ENCODE measurements at places on chromosomes 7 and 10.

DNA sequence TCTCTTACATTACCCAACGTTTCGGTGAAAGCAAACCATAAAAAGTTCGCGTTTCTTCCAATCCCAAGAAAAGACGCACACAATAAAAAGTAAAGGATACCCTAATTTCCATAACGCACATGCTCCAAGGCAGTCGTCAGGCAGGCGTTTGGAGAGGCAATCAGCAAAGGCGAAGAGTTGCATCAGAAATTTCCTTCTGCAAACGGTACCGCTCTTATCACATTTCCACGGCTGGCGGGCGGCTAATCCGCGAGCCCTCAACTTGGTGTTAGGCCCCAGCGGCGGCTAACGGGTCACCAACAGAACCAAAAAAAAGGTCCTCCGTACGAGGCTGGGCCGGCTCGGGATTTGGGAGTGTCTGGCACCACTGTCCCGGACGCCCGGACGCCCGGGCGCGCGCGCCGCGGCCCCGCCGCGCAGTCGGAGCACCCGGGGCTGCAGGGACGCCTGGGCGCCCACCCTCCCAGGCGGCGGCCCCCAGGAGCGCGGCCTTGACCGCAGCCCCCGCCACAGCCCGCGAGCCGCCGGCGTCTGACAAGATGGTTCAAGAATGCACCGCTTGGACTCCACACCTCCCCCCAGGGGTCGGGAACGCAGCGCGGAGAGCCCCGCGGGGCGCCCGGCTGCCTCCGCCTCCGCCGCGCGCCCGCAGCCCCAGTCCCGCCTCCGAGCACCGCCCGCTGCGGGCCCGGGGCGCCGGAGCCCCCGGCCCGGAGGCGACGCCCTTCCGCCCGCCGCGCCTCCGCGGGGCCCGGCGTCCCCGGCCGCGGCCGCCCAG is 9.8 kb upstream of the GRB10 start:
- no peak for DNase-seq

DNA sequence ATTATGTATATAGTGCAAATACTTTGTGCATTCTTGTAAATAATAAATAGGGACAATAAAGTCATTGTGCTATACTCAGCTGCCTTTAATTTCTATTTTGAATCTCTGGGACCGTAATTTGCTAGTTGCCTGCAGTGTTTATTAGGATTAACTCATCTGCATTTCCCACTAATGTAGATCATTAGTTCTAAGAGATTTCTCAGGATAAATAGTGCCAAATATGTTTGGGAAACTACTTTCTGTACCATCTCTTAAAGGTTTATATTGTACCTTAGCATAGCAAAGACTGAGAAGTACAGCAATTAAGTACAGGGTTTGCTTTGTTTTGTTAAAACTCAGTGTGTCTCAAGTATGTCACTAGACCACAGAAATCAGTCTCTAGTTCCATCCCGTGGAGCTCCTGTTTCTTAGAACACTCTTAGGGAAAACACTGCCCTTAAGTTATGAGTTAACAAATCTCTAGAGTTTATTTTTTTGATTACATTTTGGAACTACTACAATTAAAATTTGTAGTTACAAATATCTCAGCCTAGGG is 26.0 kb downstream of the ADD3 start:
- DNase-seq, result no peak

DNA sequence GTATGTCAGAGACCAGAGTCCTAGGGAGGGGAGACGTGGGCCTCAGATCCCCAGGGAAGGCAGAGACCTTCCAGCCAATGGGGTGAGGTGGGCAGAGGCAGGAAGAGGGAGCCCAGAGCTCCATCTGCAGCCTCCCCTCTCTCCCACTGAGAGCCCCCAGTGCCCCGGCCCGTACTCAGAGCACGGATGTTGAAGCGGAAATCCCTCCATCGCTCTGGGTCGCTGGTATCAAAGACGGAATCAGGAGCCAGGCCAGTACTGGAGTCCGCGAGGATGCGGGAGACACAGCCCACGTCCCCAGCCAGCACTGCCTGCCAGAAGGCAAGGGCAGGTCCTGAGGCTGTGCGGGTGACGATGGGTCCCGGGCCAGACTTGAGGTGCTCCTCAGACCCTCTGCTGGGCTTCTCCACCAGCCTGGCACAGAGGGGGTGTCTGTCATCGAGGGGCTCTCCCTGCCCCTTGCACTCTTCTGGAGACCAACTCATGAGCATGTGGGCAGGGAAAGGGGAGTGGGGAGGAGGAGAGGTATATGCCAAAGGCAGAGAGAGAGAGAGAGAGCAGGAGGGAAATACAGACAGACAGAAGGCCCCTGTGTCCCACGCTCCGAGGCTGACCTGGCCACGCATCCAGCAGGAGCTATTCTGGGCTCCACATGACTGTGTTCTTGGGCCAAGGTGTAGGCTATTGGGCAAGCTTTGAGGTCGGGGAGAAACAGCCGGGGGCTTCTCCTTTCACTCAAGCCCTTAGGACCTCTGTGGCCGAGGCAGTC is at the start of gene ASB10:
ASB10 (minus strand) TSS at position 611 of the 769 bp plus-strand sequence; CDS start at position 491, 120 bp downstream.
- DNase-seq, result no peak

DNA sequence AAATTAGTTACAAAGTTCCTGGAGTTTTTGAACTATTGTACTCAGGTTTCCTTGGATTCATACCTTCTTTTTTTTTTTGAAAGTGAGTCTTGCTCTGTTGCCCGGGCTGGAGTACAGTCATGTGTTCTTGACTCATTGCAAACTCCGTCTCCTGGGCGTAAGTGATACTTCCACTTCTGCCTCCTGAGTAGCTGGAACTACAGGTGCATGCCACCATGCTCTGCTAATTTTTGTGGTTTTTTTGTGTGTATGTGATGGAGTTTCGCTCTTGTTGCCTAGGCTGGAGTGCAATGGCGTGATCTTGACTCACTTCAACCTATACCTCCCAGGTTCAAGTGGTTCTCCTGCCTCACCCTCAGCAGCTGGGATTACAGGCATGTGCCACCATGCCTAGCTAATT is 22.3 kb downstream of the MCM10 start:
- no peak for DNase-seq

- no peak for DNase-seq
Measured at GRCh38 chr10:125646311-125646710, 36.7 kb downstream of the TEX36 start.

DNA sequence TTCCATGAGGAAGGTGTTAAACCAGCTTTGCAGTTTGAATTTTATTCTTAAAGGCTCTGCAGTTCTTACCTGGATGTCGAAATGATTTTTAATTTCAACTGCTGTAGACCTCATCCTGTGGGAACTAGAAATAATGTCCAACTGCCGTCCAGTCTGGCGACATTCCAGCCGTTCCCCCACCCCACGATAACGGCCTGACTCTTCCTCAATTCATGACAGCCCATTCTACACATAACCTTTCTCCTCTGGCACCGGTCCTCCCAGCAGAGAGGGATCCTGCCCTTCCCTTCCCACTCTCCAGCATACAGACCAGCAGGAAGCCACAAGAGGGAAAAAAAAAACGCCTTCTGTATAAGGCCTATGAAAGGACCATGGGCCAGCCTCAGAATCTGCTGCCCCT is 51.8 kb upstream of the PRR15 start:
- DNase-seq, result no peak

DNA sequence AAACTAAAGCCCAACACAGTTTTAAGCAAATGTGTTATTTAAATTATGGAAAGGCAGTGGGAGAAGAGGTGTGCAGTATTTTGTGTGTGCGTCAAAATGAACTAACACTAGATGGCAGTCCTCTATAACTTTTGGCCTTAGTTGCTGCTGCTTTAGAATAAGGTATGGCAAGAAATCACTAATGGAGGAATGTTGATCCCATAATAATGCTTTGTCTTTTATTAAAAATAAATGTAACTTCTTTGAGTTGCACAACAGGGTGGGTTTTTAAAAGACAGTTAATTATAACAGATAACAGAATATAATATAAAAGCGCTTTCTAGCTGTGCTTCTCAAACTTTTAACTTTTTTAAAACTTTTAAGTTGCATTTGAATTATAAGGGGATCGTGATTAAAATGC is 56.4 kb downstream of the BBS9 start:
- no peak for DNase-seq

DNA sequence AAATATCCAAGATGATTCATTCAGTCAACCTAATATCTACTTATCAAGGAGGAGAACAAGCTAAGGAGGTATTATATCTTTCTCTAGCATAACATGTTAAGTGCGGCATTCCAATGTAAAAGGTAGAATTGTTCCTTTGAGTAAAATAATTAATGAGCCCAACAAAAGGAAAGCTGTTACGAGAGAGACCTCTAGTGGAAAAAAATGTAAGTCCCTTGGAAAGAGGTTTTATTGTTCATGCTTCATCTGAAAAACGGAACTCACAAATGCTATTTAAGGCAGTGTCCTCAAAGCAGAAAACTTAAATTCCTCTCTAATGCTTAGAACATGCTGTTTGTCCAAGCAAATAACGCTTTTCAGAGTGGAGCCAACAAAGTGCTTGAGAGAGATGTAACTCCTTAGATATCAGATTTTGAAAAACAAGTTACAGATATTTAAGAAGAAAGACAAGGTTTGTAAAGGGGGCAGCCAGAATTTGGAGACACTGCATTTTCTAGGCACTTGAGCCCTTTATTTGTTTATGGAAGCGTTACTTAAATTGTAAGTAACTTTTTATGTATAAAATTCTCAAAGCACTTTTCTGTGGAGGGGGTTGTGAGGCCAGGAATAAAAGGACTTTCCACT is 119.9 kb downstream of the TFEC start:
- DNase-seq, result no peak

GRCh38 chr7:106791526-106791925 is 73.6 kb upstream of the PIK3CG start:
- no peak for DNase-seq

GRCh38 chr7:142771353-142771723 is 568 bp downstream of the PRSS2 start:
- DNase-seq, result no peak

DNA sequence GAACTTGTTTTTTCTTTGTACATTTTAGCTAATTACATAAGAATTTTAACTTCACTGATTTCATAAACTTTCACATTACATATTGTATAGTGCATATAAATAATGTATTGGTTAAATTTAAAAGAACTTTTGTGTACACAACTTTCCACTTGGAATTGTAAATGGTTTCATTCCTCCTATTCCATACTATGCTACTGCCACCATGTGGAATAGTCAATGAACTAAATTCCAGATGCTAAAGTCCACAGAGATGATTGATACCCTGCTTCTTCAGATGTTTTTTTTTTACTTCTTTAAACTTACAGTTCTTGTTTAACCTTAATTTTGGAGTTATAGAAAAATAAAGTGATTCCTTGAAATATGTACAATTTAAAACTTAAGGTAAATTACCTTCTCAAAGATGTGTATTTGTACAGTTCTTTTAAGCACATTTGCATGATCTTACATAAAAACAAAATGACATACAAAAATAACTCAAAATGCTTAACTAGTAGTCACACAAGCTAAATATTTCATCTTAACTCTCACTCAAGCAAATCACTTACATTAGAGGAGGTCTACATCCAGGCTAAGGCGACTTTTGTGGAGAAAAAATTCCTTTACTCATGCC is 247.6 kb upstream of the HGF start:
- DNase-seq, result no peak

- no peak for DNase-seq
Measured at GRCh38 chr7:66720561-66720960, 20.0 kb upstream of the RABGEF1 start.

GRCh38 chr7:105353752-105354328 is 34.9 kb downstream of the SRPK2 start:
- no peak for DNase-seq

- DNase-seq, result no peak
Measured at GRCh38 chr7:41134300-41135255, 568.3 kb downstream of the INHBA start.

GRCh38 chr7:5439572-5440496 is 16.2 kb upstream of the TNRC18 start:
- no peak for DNase-seq

GRCh38 chr7:12052211-12052610 is 158.9 kb upstream of the TMEM106B start:
- DNase-seq, result no peak

- DNase-seq, result no peak
Measured at GRCh38 chr10:69361303-69361614, 55.5 kb downstream of the TACR2 start.

DNA sequence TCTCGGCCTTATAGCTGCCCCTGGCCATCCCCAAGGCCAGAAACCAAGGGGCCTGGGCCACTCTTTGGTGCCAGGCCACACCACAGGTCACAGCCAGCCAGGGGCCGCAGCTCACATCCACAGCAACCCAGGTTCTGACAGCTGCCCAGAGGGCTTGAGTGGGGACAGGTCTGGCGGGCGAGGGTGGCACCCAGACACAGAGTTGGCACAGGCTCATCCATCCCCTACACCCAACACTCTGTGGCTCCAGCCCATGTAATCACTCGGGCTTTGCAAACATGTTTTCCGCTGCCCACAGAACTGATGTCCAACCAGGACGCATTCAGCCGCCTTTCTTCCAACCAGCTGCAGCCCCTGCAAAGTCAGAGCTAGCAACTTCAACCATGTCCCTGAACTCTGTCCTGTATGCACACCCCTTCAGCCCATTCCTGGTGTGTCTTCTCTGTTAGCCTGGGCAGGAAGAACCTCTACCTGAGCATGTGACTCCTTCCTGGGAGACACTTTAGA is 57.7 kb upstream of the PPP2R2D start:
- DNase-seq, result no peak

DNA sequence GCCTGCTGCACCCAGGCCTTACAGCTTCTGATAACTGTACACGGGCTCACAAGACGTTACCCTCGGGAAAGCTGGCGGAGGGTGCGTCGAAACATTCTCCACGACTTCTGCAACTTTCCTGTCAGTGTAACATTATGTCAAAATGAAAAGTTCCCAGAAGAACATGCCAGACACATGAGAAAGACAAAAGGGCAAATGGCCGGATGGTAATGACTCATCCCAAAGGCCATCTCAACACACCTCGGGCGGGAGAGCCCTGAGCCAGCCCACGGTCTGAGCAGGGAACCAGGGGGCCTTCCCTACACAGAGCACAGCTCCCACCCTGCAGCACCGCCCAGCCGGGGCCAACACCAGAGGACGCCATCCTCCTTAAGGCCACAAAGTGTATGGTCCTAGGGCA is 118.7 kb downstream of the MAD1L1 start:
- no peak for DNase-seq

DNA sequence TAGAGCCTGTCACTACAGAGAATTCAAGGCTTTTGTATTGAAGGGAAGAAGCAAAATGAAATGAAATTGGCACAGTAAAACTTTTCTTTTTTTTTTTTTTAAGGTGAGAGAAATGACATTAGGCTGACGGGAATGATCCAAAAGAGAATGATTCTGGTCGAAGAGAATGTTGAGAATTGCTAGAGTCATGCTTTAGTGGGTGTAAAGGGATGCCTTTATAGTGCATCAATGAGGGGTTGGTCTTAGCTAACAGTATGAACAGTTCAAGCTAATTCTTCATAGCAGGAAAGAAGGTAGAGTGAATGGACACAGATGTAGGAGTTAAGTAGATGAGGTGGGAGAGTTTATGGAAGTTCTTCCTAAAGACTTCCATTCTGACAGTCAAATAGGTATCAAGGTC is 32.3 kb upstream of the LSM8 start:
- no peak for DNase-seq

GRCh38 chr7:29471444-29472138 is 92.0 kb upstream of the PRR15 start:
- no peak for DNase-seq

Data from cortex of kidney (tissue), 1 donor.